Tibial nerve (tissue), 4 donors: ENCODE measurements at places on chromosomes 4 and X. TPM values are rescaled to one million over a fixed set of nuclear protein-coding genes. Genes with fewer than 3 reads are reported as not detected.

DNA sequence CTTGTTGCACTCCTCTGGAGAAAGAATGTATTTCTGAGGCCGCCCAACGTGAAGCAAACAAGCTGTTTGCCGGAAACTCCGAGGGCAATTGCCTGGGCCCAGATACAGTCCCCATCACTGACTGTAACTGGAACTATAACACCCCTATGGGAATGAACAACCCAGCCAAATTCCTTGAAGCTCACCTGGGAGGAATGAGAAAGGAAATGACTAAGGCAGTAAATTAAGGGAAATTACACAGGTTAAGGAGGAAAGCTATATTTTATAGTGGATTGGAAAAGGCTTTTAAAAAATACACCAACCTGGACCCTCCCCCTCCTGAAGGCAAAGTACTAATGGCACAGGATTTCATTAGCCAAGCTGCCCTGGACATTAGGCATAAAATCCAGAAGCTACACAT, 11.7 kb upstream of the HERC5 start:
- H3K27ac ChIP-seq, result no peak overlapping the region
- no peak overlapping the region for H3K4me3 ChIP-seq
- H3K4me1 ChIP-seq, result no peaks in the 10 kb centered on the region
- no peaks in the 10 kb centered on the region for H3K27me3 ChIP-seq

- H3K4me1 ChIP-seq, result no peaks in the 10 kb centered on the region
- no peaks in the 10 kb centered on the region for H3K27me3 ChIP-seq
- peak; percentile 53 for DNase-seq
- H3K27ac ChIP-seq, result peak within 1 kb of the TSS; percentile 66
- no peak within 1 kb of the TSS for H3K4me3 ChIP-seq
Measured at GRCh38 chr4:15963001-15963451, at the start of gene FGFBP2. FGFBP2 (minus strand) TSS chr4:15963175; CDS start chr4:15963129, 46 bp downstream.

The CXCR3 gene
- total RNA-seq, result not detected

DNA sequence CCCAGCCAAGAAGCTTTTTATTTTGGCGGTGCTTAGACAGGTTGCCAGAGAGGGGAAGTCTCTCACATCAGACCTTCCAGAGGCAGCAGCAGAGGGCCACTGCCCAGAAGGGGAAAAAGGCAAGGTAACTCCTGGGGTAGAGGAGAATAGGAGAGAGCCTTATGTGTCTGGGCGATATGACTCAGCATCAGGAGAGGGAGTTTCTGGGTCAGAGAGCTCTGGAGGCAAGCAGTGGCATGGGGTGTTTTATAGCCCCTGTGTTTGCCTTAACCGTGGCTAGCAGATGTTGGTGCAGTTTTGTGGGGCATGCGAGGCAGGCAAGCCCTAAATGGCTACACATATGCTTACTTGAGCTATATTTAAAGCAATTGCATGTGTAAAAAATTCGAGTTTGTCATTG, 8.3 kb upstream of the ZXDB start:
- H3K27ac ChIP-seq, result no peak overlapping the region
- H3K4me1 ChIP-seq, result no peaks in the 10 kb centered on the region
- no peaks in the 10 kb centered on the region for H3K36me3 ChIP-seq
- no peak for DNase-seq
- H3K4me3 ChIP-seq, result no peak overlapping the region

DNA sequence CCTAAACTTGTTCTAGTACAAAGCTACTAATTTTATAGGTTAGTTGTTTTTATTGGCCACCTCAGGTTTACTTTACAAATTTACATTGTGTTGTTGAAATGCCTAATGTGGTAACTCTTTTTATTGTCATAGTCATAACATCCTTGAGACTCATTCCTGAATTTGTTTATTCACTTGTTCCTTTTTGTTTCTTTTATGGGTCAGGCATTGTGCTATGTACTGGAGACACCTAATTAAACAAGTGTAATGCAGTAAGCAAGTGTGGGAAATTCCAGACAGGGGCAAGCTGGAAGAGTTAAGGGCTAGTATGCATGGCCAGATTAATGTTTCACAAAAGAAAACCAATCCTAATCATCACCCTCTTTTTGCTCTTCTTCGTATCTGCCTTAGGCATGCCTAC, 30.5 kb upstream of the TTC29 start:
- no peaks in the 10 kb centered on the region for H3K36me3 ChIP-seq
- no peaks in the 10 kb centered on the region for H3K27me3 ChIP-seq
- no peak for DNase-seq
- H3K4me1 ChIP-seq, result no peaks in the 10 kb centered on the region

The EPHA5 gene
- total RNA-seq, result 4.8 TPM

DNA sequence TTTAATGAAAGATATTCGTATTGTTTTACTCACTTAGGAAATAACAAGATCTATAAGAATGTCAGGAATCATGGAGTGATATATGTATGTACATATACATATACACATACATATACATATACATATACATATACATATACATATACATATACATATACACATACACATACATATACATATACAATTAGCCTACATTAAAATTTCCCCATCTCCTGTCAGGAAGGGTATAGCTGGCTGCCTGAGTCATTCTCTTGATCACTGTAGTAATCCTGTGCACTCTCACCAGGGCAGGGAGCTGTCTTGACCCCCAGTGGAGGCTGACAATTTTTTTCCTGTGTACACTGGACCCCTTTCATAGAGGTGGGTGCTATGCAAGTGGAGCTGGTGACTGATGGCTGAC, 23.3 kb upstream of the MAGEA11 start:
- H3K36me3 ChIP-seq, result no peaks in the 10 kb centered on the region
- no peak for DNase-seq
- no peaks in the 10 kb centered on the region for H3K4me1 ChIP-seq
- no peak overlapping the region for H3K4me3 ChIP-seq
- H3K27ac ChIP-seq, result no peak overlapping the region
- H3K27me3 ChIP-seq, result no peaks in the 10 kb centered on the region

GRCh38 chr4:127179256-127180087, 453.3 kb upstream of the INTU start:
- H3K4me1 ChIP-seq, result no peaks in the 10 kb centered on the region
- H3K4me3 ChIP-seq, result no peak overlapping the region
- DNase-seq, result no peak
- H3K27ac ChIP-seq, result no peak overlapping the region
- H3K27me3 ChIP-seq, result no peaks in the 10 kb centered on the region

DNA sequence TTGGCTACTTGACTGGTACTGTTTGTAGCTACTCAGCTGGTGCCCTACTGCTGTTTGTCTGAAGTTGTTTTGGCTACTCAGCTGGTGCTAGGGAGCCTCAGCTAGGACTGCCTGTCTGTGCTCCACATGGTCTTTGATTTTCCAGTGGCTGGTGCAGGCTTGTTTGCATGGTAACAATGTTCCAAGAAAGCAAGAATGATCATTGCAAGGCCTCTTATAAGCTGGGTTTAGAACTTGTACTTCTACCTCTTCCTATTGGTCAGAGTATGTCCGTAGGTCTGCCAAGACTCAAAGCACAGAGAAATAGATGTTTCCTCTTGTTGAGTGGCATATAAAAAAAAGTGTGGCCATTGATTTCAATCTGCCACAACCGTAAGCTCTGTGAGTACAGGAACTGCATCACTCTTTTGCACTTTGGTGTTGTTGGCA, 17.6 kb downstream of the NFKB1 start:
- H3K27me3 ChIP-seq, result no peaks in the 10 kb centered on the region
- no peaks in the 10 kb centered on the region for H3K36me3 ChIP-seq
- H3K27ac ChIP-seq, result no peak overlapping the region
- H3K4me3 ChIP-seq, result no peak overlapping the region
- peaks cover 11% of the 10 kb centered on the region for H3K4me1 ChIP-seq

GRCh38 chr4:183141997-183142396, 42.9 kb downstream of the WWC2 start:
- H3K4me1 ChIP-seq, result peaks cover 42% of the 10 kb centered on the region
- H3K4me3 ChIP-seq, result no peak overlapping the region
- no peaks in the 10 kb centered on the region for H3K27me3 ChIP-seq
- H3K36me3 ChIP-seq, result no peaks in the 10 kb centered on the region
- no peak overlapping the region for H3K27ac ChIP-seq

The AFF2 gene
- total RNA-seq, result 17.0 TPM

DNA sequence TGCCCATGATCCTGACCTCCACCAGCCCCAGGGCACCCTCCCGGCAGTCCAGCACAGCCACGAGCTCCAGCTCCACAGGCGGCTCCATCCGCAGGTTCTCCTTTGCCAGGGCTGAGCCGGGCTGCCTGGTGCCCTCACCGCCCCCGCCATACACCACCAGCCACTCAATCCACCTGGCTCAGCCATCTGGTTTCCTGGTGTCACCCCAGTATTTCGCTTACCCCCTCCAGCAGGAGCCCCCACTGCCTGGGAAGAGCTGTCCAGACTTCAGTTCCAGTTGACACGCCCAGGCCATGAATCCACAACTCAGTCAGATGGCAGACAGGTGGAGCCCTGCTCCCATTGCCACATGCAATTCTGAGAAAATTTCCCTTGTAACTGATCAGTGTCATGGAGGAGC, 3.9 kb downstream of the SHISA3 start:
- no peak overlapping the region for H3K27ac ChIP-seq
- peaks cover 20% of the 10 kb centered on the region for H3K4me1 ChIP-seq
- H3K36me3 ChIP-seq, result peaks cover 3% of the 10 kb centered on the region
- H3K4me3 ChIP-seq, result no peak overlapping the region

The OTC gene
- 0.87 TPM for total RNA-seq

The ARX gene
- not detected for total RNA-seq

DNA sequence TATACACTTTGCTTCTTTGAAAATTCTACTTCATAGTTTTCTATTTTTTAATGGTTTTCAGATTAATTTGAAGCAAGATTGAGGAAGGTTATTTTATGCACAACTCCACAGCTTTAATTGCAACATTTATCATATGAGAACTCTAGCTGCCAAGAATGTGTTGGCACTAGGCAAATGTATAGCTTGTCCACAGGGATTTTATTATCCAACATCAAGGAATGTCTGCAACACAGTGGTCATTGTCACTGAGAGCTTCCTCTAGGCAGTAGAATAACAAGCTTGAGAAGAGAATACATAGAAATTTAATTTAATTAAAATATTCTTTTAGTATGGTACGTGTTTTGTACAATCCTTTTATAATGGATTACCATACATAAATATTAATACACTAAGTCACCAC, 1600.8 kb downstream of the ARAP2 start:
- no peaks in the 10 kb centered on the region for H3K27me3 ChIP-seq
- no peak overlapping the region for H3K27ac ChIP-seq
- no peak for DNase-seq
- H3K36me3 ChIP-seq, result no peaks in the 10 kb centered on the region
- H3K4me3 ChIP-seq, result no peak overlapping the region

DNA sequence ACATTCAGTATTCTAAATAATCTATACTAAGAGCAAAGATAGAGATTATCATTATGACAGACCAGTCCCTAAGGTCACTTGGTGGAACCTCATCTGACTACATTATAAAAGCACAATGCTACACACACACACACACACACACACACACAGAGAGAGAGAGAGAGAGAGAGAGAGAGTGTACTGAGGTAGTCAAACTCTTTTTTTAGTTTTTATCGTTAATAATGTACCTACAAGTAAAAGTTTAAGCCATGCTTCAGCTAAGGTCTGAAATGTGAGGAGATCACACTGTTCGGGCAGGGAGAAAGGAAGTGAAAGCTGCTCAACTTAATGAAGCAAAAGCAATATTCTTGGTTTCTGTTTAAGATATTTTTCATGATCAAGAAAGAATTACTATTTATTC, 75.8 kb upstream of the CCDC160 start:
- no peak overlapping the region for H3K27ac ChIP-seq
- H3K4me1 ChIP-seq, result no peaks in the 10 kb centered on the region
- H3K36me3 ChIP-seq, result no peaks in the 10 kb centered on the region
- H3K4me3 ChIP-seq, result no peak overlapping the region

DNA sequence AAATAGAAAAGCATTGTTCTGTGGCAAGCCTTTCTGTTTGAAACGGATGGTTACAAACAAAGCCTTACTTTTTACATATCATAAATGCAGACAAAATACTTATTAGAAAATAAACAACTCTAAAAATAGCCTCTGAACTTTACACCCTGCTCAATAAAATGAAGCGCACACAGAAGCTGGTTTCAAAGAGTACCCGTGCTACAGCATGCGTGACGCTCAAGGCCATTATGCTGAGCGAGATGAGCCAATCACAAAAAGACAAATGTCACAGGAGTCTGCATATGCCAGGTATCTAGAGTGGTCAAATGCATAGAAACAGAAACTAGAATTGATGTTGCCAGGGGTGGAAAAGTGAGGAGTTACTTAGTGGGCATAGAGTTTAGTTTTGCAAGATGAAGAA, 326.5 kb upstream of the GATB start:
- no peaks in the 10 kb centered on the region for H3K4me1 ChIP-seq
- no peaks in the 10 kb centered on the region for H3K27me3 ChIP-seq
- no peak for DNase-seq
- no peak overlapping the region for H3K27ac ChIP-seq
- no peak overlapping the region for H3K4me3 ChIP-seq

DNA sequence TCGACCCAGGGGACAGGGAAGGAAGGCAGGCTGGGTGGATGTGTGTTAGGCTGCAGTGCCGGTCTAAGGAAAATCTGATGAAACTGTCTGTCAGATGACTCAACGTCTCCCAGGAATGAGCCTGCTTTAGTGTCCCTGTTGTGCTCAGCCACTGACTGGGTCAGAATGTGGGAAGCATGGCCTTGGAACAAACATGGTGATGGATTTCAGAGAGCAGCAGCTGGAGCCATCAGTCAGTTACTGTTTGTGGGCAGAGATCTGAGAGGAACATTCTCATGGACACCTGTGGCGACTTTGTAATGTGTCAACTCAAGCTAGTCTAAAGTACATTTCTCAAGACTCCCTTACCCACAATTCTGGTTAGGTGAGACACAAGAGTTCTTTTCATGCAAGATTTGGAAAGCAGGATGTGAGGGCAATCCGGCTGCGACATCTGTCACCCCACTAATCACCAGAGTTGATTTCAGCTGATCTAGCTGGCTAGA, 63.2 kb downstream of the ANAPC10 start:
- no peak overlapping the region for H3K4me3 ChIP-seq
- H3K36me3 ChIP-seq, result no peaks in the 10 kb centered on the region
- no peak overlapping the region for H3K27ac ChIP-seq
- no peaks in the 10 kb centered on the region for H3K4me1 ChIP-seq
- H3K27me3 ChIP-seq, result no peaks in the 10 kb centered on the region
- no peak for DNase-seq

DNA sequence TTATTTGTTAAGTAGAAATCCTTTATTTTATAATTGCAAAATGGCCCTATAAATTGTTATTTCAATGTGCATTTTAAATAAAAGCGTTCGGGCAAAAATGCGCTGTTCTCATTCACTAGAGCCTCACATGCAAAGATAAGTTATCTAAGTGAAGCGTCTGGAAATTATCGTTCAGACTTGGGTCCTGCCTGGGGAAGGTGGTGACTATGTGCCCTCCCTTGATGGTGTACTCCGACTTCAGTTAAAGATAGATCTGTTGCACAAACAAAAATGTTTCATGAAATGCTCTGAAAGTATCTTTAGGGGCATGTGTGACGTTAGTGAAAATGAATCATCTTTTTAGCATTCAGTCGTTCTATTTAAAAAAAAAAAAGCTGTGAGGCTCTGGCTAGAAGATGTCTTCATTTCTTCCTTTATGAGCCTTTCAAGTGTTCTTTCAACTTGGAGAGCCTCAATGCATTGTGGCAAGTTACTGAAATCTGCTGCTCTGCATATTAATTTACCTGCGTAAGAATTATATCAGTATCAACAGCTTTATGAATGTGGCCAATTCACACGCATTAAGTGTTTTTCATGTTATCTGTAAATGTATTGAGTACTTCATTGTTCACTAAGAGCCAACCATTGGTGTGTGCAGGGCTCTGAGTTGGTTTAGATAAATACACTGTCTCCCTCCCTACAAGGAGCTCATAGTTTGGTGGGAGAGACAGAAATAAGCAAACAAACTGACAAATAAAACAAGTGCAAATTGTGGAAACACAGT, 83.0 kb downstream of the AFF1 start:
- peaks cover 52% of the 10 kb centered on the region for H3K4me1 ChIP-seq
- no peak for DNase-seq
- no peak overlapping the region for H3K27ac ChIP-seq
- no peaks in the 10 kb centered on the region for H3K36me3 ChIP-seq
- no peak overlapping the region for H3K4me3 ChIP-seq
- H3K27me3 ChIP-seq, result no peaks in the 10 kb centered on the region
